Osteocyte (in vitro differentiated cells): ENCODE measurements at places on chromosomes 11 and 22.
A peak's percentile ranks its signal among the peaks of the same experiment; 100 is the strongest.

GRCh38 chr11:77604281-77604680 lies 14.5 kb downstream of the AQP11 start:
- no peak for DNase-seq

DNA sequence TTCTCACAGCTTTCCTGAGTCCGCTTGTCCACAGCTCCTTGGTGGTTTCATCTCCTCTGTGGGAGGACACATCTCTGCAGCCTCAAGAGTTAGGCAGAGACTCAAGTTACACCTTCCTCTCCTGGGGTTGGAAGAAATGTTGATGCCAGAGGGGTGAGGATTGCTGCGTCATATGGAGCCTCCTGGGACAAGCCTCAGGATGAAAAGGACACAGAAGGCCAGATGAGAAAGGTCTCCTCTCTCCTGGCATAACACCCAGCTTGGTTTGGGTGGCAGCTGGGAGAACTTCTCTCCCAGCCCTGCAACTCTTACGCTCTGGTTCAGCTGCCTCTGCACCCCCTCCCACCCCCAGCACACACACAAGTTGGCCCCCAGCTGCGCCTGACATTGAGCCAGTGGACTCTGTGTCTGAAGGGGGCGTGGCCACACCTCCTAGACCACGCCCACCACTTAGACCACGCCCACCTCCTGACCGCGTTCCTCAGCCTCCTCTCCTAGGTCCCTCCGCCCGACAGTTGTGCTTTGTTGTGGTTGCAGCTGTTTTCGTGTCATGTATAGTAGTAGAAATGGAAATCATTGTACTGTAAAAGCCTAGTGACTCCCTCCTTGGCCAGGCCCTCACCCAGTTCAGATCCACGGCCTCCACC lies 11.7 kb downstream of the RASD2 start:
- DNase-seq = no peak

DNA sequence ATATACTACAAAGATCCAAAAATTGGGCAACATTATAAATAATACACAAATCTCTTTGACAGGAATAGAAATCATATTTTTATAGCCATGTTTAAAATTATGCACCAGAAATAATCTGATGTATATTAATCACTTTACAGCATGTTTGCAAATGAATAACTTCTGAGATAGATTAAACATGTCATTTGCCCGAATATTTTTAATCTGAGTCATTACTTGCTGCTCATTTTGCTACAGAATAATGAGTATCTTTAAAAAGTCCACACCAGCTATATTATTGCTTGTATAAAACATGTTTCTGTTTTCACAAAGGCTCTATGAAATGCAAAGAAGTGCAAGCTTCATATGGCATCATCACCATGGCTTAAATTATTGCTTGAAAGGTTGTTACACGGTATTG lies 336.8 kb downstream of the GUCY1A2 start:
- DNase-seq = no peak

- no peak for DNase-seq
Measured at GRCh38 chr22:26159886-26160285, 9.4 kb upstream of the SEZ6L start.

DNA sequence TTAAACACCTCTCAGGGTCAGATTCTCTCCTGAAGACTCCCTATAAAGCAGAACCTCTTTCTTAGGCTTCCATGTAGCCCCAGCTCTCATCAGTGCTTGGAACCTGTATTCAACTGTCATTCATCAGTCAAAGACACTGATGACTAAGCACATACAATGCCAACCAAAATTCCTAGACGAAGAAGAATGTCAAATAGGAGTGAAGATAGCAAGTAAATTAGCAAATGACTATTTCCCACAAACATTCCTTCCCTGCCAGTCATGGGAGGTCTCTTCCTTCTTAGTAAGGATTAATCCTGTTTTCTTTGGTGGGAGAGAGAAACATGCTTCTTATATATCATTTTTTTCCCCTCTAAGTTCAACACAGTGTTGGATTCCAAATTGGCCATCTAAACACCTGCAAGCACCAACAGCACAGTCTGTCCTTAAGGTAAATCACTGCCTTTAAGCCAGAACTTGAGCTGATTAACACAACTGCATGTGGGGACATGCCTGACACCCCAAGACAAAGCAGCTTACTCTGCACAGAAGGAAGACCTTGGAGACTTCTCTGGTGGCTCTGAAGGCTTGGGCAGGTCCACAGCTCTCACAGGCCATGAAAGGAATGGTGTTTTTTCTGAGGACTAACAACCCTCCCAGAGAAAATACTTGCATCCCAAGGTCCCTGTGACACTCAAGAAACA lies 47.5 kb upstream of the ME3 start:
- DNase-seq = no peak

DNA sequence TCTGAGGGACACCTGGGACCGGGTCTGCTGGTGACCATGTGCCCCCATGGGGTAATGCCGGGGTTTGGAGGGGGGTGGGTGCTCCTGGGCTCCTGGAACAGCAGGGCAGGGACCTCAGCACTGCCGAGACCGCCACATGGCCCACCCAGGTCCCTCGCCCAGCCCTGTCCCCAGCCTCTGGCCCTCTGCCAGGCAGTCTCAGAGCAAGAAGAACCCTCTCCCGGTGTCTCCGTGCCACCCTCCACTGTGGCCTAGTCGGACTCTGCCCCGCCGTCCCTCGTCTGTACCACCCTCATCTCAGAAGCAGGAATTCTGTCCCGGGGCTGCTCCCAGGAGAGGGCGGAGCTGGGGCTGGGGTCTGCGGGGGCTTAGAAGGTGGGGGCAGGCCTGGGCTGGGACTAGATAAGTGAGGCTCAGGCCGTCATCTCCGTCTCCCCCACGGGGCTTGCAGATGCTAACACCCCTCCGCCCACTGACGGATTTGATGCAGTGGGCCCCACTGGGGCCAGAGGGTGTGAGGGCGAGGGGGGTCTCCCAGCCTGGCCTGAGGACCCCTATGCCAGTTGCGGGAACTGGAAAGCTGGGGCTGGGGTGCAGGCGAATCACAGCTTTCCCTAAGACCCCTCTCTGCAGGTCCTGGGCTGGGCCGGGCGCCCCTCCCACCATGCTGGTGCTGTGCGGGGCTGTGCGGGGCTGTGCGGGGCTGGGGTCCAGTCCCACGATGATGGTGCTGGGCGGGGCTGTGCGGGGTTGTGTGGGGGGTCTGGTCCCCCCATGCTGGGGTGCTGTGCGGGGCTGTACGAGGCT lies 1.1 kb downstream of the MUC5AC start:
- no peak for DNase-seq

DNA sequence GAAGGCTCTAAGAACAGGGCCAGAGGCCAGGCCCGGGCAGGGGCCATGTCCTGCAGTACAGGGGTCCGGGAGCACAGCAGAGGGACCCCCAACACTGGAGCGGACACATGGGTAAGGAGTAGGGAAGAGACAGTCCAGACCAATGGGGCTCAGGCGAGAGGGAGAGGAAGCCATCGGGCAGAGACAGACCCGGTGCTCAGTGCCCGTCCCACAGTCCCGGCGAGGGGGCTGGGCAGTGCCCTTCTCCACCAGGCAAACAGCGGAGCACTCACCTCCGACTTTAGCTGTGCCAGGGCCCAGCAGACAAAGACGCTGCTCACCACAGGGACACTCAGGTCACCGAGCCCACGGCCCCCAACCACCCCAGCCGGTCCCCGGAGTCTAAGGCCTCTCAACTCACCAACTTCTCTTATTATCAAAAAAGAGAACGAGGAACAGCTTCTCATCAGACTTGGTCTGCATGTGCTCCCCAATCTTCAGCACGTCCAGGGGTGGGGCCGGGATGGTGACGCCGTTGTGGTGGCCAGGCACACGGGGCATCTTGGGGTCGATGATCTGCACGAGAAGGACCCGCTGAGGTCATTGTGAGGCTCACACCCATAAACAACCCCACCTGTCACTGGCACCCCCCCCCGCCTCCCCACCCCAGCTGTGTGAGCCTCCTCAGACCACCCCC lies 52.3 kb downstream of the BRD1 start:
- no peak for DNase-seq

DNA sequence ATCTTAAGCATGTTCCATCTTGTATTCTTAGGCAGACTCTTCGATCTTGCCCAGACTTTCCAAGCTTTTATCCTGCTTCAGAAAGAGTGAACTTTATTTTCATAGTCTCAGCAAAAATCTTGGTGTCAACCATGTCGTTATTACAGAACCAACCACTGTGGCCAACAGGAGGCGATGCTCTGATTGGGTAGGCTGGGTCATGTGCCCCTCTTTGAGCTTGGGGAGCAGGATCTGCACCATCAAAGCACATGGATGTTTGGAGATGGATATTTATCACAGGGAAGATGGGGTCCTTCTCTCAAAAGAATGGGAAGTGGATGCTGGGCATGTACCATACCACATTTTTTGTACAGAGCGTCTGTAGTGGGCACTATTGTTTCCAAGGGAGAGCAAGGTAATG lies 197.4 kb downstream of the MYO18B start:
- DNase-seq = no peak

DNA sequence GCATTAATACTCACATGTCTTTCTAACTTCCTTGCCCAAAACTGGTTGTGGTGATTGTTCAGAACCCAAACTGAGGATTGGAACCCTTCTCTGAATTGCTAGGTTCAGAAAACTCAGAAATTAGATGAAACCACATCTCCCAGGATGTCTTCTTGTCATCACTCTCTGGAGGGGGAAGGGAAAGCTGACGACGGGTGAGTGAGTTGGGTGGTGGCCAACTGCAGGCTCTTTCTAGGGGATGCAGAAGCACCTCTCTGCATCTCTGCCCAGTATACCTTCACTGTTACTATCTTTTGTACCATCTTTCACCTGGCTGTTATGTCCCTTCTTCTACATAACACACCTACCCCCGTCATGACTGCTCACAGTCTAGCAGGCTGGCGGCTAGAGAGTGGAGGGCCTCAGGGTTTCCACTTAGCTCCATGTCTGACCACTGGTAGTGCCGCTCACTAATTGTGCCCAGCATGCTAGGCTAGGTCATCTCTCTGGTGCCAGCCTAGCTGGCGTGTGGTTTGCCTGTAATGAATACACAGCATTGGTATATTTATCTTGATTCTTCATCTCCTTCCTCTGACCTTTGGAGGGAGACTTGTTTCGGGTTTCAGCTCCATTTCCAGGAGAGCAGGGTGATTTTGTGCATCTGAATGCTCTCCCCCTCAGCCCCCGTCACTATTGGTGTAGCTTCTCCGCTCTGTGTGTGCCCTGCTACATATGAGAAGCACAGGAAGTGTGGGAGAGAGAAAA lies 7.3 kb downstream of the GRAMD1B start:
- DNase-seq = no peak

- DNase-seq = no peak
Measured at GRCh38 chr22:45869340-45869847, 107.6 kb downstream of the WNT7B start.

GRCh38 chr11:62865635-62866034 lies 15.1 kb upstream of the SLC3A2 start:
- DNase-seq = no peak

DNA sequence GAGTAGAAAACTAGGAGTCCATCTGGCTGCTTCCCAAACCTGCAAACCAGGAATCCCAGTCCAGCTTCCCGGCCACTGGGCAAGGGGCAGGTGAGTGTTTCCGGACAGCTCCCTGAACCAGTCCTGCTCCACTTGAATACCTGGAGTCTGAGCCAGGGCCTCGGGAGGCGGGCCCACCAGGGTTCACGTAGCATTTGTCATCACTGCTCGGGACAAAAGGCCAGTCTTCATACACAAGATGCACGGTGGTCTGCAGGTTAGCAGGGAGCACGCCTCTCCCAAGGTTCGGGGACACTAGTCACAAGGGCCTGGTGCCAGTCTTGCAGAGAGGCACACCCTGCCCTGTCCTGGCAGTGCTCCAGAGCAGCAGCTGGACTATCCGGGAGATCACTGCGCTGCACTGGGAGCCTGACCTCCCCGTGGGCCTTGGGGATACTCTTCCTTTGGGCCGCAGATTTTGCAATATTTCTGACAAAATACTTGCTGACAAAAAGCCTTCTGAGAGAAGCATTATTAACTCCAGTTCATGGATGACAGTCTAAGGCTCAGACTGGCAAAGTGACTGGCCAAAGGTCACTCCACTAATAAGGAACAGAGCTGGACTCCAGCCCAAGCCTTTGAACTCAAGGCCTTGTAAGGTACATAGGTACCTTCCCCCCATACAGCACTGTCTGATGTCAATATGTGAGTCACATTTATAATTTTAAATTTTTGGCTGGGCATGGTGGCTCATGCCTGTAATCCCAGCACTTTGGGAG lies 25.1 kb downstream of the CD6 start:
- DNase-seq = no peak

- DNase-seq = no peak
Measured at GRCh38 chr11:11510939-11511338, 110.9 kb downstream of the GALNT18 start.

GRCh38 chr22:36467042-36467810 lies 14.2 kb downstream of the TXN2 start:
- no peak for DNase-seq

DNA sequence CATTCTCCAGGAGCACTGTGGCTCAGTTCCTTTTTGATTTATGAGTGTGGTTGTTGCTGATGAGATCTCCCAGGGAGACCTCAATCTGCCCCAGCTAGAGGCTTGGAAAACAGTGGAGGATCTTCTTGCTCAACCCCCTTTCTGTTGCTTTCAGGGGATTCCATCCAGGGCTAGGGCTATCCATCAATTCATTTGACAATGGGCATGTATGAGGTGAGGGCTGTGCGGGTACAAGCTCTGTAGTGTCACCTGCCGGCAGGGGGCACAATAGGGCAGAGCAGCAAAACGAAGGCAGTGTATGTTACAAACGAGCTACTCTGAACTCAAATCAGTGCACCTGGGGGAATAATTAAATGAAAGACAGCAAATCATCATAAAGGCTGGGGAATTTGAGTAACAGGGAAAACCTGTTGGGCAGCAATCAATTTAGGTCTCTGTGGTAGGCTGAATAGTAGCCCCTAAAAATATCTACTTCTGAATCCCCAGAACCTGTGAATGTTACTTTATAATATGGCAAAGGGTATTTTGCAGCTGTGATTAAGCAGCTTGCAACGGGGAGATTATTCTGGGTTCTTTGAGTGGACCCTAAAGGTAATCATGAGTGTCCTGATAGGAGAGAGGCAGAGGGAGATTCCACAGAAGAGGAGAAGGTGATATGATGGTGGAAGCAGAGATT lies 170.3 kb upstream of the ZBED5 start:
- DNase-seq = peak; percentile 88

- DNase-seq = no peak
Measured at GRCh38 chr11:19803506-19803998, 90.9 kb downstream of the NAV2 start.

DNA sequence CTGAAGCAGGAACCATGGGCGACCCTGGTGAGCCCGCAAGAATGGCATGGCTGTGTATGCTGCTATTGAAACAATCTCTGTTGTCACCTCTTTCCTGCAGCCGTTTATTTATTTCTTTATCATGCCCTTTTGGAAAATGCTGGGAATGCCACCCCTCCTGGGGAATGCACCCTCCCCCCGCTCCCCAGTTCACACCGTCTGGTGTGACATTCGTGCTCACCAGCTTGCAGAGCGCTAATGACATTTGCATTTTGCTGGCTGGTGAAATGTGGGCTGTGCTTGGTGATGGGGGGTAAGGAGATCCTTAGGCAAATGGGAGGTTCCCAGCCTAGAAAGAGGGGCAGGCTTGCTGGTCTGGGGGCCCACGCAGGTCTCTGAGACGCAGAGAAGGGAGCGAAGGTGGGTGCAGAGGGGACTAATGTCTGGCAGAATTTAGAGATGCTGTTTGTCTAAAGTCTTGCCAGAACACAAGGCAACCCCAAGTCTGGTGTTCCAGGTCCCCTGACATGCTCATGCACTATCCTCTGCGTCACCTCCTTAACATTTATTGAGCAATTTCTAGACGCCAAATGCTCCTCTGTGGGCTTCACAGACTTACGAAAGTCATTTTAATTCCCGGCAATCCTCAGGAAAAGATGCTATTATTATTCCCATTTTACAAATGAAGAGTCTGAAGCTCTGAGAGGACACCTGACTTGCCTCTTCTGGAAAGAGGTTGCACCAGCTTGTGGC lies 91.7 kb downstream of the TP53I11 start:
- no peak for DNase-seq

GRCh38 chr11:118068945-118069612 lies 7.8 kb upstream of the TMPRSS4 start:
- DNase-seq = no peak
